ENCODE measurements at places on chromosomes 2 and 18. TPM values are rescaled to one million over a fixed set of nuclear protein-coding genes. Genes with fewer than 3 reads are reported as not detected.

EPC2 gene
- polyA plus RNA-seq, result 4.3 TPM

RFTN2 gene
- 0.05 TPM for polyA plus RNA-seq

FECH gene
- polyA plus RNA-seq, result 17.0 TPM

SKOR2 gene
- polyA plus RNA-seq, result not detected

DUSP19 gene
- polyA plus RNA-seq, result 0.46 TPM

OTX1 gene
- polyA plus RNA-seq, result not detected

AOX1 gene
- not detected for polyA plus RNA-seq

- no peak for DNase-seq
Observed at GRCh38 chr18:37298816-37299215, 266.8 kb downstream of the CELF4 start.

GRCh38 chr2:182259629-182260150 is 167.1 kb downstream of the PDE1A start:
- DNase-seq, result no peak

- no peak for DNase-seq
Observed at GRCh38 chr18:69898241-69898861, 49.3 kb downstream of the CD226 start.

DNA sequence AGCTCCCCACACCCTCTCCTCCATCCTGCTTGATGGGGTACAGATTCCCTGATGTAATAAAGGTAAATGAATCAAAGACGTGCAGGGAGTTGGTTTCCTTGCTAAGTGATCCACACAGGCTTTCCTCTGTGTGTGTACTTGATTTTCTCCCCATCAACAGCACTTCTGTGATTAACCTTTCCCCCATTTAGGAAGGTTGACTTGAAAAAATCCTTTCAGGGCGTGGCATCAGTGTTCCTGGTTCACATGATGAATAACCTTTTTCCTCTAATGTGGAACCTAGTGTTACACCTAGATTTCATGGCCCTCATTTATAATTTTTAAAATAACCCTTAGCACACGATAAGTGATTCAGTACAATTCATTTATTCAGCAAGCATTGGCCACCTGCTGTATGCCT is 115.0 kb downstream of the ICA1L start:
- no peak for DNase-seq

DNA sequence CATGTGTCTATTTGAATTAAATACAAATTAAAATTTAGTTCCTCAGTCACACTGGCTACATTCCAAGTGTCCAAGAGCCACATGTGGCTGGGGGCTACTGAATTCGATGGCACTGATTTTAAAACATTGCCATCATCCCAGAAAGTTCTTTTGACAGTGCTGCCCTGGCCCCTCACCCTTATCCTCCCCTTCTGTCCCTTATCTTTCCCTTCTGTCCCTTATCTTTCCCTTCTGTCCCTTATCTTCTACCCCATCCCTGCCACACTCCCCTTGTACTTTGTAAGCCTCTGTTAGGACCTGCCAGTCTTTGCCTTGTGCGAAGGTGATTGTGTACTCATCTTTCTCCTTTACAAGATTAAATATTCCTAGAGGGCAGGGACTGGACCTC is 85.2 kb downstream of the DNMT3A start:
- no peak for DNase-seq

DNA sequence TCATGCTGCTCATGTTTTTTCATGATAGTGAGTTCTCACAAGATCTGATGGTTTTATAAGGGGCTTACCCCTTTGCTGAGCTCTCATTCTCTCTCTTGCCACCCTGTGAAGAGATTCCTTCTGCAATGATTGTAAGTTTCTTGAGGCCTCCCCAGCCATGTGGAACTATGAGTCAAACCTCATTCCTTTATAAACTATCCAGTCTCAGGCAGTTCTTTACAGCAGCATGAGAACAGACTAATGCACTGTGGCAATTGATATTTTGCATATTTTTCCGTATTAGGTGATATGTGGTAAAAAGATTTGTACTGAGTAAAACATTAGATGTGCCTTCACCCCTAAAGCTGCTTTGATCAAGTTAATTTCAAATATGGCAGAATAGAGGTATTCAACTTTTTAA is 48.8 kb downstream of the RAB27B start:
- DNase-seq, result no peak

DNA sequence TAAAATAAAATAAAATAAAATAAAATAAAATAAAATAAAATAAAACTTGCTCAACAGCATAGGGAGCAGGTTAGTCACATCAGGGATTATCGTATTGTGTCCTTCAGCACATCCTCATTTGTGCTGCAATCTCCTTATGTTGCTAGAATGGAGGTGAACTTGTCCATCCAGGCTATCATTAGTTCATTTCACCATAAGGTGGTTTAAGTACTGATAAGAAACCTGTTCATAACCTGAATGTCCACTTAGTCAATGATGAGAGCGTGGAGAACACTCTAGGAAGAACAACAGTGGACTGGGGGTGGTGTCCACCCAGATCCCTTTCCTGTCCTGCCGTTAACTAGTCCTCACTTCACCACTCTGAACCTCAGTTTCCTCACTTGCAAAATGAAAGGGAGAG is 21.9 kb downstream of the DHRS9 start:
- no peak for DNase-seq

- no peak for DNase-seq
Observed at GRCh38 chr2:28750316-28751251, 1.0 kb upstream of the PPP1CB start.

- DNase-seq, result no peak
Observed at GRCh38 chr2:55144922-55145820, 86.9 kb downstream of the CLHC1 start.

- DNase-seq, result no peak
Observed at GRCh38 chr2:216658757-216659156, 25.5 kb downstream of the IGFBP2 start.

DNA sequence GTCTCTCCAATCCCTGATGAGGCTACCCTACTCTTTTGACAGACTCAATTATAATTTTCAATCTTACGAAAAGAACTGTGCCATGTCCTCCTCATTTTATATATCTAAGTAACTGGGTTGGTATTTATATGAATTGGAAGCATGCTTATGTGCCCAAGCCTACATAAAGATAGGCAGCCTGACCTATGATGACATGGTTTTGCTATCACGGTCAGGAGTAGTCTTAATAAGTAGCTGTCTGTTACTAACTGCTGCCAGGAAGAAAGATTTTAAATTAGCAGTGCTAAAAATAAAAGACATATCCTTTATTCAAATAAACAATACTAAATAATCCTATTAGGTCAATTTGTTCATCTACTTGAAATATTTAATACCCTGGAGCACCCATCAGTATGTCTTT is 102.0 kb upstream of the DTNA start:
- DNase-seq, result no peak

DNA sequence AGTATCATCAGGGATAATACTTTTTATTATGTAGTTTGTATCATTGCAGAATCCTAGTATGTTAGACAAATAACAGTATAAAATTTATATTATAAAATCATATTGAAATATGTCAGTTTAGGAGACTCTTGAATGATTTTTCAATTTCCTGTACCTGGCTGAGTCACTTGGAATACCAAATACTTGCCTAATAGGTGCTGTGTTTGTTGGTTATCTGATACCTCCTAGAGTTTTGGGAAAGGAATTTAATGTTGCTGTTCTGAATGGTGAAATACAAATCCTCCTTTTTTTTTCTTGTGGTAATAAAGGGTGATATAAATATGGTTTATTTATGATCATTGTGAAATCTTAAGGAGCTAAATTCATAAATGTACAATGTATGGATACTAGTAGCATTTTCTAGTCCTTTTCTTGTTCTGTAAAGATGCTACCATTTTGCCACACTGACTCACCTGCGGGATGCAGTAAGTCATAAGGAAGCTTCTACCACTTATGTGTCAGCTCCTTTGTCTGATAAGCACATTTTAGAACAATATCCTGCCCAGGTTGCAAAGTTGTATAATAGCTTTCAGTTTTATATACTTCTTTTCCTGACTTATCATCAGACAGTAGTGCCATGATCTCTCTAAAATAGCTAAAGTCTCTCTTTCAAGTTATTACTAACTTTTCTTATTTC is 465.5 kb downstream of the XIRP2 start:
- DNase-seq, result no peak

- DNase-seq, result no peak
Observed at GRCh38 chr2:127712999-127713398, 11.7 kb downstream of the SFT2D3 start.

DNA sequence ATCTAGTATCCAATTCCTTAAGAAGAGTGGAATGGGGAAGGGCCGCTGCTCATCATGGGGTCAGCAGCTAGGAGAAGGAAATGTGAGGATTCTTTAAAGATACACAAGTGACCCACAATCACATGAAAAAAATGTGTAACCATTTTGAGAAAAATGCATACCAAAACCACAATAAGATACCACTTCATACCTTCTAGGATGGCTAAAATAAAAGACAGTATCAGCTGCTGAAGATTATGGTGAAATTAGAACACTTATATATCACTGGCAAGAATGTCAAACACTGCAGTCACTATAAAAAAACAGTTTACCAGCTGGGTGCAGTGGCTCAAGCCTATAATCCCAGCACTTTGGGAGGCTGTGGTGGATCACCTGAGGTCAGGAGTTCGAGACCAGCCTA is 67.9 kb downstream of the C2orf74 start:
- DNase-seq, result no peak

- DNase-seq, result no peak
Observed at GRCh38 chr2:101132202-101132601, 19.0 kb downstream of the TBC1D8 start.

DNA sequence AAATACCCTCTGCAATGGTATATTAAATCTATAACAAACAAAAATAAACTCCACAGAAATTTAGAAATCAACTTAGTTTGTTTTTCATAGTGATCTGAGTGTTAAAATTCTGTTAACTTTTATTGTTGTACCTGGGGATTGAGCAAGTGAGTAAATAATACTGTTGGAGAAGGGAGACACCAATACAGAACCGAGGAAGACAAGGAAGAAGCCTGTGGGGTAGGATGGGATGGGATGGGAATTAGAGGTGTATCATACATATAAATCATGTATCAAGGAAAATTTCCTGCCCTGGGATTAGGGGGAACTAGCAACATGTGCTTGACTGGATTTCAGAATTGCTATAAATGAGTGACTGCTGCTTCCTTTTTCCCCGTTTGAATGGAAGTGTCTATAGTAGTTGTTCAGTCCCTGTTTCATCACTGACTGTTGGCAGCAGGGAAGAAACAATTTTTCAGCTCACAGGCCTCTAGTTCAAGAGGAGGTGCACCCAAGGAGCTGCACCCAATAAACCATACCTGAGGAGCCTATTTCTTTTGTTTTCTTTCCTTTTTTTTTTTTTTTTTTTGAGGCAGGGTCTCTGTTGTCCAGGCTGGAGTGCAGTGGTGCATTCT is 53.1 kb downstream of the SP110 start:
- no peak for DNase-seq

GRCh38 chr18:39795350-39795749 is 2159.7 kb upstream of the PIK3C3 start:
- DNase-seq, result no peak

- DNase-seq, result no peak
Observed at GRCh38 chr2:62539606-62540407, 33.8 kb upstream of the TMEM17 start.

GRCh38 chr2:18650221-18650620 is 60.9 kb upstream of the NT5C1B start:
- DNase-seq, result no peak

Data from naive B cell (primary cell).